ENCODE measurements at places on chromosomes 5 and 9.

DNA sequence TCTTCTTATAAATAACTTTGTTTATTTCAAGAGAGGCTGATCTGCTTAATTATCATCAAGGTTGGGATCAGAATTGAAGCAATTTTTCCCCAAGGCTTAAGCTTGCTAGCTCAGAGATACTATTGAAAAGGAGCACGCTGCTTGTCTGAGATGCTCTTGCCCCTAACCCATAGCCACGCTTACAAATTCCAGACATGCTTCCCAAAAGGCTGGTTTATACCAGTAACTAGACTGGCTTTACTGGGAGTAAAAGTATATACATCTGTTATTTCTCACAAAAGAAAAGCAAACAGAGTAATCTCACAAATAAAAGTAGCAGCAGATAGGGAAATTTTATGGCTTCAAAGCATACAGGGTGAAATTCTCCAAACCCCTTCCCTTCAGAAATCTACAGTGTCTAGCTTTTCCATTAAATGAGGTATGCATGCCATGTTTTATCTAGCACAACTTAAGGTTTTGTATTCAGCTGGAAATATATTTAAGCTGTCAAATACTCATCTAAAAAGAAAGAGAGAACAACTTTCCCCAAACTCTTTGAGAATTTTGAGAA lies 163.2 kb upstream of the TRPC7 start:
- no peak for DNase-seq

DNA sequence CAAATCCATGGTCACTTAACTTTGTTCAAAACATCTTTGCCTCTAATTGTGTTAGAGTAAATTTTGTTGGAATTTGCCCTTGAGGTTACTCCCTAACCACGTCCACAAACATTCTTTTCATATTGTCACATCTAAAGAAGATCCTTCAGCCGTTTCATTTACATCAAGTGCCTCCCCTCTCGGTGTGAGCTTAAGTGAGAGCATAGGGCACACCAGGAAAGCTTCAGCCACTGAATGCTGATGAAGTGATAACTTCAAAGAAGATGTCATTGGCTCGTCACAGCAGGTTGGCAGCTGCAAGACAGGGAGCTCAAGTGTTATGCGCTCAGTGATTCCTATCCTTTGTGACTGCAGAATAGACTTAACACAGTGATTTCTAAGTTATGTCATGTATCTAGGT lies 49.6 kb upstream of the ADAMTS19 start:
- DNase-seq: no peak

DNA sequence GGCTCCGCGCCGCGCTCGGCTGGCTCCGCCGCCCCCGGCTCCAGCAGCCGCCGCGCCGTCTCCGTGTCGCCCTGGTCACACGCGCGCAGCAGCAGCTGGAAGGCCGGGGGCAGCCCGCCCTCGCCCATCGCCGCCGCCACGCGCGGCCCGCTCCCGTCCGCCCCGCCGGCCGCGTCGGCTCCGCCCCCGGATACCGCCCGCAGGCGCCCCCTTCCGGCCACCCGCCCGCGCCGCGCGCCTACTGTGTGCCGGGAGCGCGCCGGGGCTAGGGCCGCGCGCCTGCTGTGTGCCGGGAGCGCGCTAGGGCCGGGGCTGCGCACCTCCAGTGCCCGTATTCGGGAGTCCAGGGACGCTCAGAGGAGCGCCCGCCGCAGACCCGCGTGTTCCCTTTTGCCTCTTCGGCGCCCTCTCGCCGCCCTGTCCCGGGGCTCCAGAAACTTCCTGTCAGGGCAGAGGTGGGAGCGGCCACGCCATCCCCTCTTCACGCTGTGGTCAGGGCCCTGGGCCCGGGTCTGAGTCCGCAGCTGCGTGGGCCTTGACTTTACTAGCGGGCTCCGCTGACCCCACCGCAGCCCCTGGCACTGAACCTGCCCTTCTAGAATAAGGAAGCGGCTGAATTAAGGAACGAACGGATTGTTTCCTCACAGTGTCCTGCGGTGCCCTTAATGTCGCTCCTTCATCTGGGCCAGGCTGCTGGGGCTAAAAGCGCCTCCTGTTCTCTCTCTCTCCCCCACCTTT lies at the start of gene ANKS6:
Gene ANKS6 (minus strand): TSS at position 192 of the 738 bp plus-strand sequence. CDS start 64 bp downstream, at position 128.
- DNase-seq: peak; percentile 79

- DNase-seq: peak; percentile 21
Measured at GRCh38 chr9:36470643-36471290, 70.7 kb upstream of the RNF38 start.

DNA sequence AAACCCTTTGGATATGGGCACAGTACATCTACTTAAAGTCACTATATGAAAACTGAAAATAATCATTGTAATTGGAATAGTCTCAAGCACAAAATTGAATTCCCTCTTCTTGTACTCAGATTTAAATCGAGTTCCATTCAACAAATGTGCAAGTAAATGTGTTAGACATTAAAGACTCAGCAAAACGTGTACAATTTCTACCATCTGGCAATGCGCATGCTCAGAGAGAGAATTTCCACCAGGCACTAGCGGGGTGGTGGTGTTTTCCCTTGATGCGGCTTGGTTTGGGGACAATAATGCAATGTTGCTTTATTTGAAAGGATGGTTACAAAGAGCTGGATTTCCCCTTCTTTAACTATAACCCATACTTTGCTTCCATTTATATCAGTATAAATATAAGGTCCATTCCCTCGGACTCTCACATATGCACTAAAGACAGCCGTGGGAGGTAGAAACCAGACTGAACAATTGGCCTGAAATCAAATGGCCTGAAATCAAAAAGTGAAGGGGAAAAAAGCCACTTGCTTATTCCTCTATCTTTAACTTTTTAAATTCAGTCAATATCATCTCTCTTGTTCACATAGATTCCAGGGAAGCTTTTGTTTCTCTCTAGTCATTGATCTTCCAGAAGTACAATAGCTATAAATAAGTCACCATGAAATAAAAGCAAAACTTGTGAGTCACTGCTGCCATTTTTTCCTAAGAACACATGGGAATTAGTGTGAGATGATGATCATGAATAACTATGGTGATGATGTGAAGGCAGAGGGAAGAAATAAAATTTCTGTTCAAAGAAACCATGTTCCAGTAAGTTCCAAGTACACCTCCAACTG lies 59.2 kb downstream of the ADAMTS12 start:
- no peak for DNase-seq

DNA sequence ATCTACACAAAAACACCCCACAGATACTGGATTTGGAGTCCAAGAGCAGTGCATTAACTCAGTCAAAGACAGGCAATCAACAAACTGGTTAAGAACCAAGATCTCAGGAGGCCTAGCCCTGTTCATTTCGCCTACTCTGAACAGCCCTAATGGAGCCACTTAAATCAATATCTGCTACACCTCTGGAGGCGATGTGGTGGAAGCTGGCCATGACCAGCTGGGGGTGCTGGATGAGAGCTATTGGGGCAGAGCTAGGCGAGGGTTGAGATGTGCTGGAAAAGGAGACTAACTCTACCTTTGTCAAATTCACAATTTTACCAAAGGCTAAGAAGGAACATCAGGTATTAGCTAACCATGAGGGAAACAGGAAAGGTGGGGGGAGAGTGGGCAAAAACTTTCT lies 23.3 kb upstream of the ARSB start:
- DNase-seq: no peak

GRCh38 chr5:128355961-128356360 lies 182.1 kb downstream of the FBN2 start:
- no peak for DNase-seq

Data from head of caudate nucleus (tissue), 42 donors.